ENCODE measurements at places on chromosomes 5 and 9.
A peak's percentile ranks its signal among the peaks of the same experiment; 100 is the strongest.

GRCh38 chr5:68074633-68075032 is 140.9 kb upstream of the PIK3R1 start:
- no peak for DNase-seq

GRCh38 chr5:135437796-135438560 is 9.2 kb downstream of the DCANP1 start:
- no peak for DNase-seq

- no peak for DNase-seq
These were observed 378.9 kb downstream of the RAB3C start for GRCh38 chr5:58961631-58962280.

DNA sequence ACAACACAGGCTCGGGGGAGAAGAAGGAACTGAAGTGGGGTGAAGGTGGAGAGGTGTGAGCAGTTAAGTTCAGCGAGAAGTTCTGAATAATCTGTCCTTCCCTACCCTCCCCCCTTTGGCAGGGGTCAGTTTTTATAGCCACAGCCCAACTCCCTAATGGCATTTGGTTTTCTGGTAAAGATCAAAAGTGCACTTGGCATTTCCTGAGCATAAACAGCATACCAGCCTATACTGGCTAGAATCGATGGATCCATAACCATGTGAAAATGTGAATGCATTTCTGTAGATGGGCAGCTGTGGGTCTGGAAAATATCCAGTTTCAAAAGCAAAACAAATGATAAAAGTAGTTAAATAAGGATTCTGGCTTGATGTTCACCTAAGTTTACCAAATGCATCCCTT is 410.9 kb downstream of the PLK2 start:
- DNase-seq = no peak

DNA sequence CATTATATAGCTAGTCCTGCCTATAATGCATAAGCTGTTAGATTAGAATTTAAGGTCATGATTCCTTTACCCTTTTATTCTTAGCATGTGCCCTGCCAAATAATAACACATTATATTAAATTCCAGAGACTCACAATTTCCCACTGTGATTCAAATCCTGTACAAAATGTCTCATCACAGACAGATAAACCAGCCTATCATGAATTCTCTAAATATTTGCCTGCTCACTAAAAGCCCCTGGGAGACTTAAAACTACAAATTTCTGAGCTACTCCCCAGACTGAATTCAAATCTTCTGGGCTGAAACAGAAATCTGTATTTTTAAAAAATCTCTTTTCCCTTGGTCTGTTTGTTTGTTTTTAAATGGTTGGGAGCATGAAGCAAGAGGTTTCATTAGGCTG is 32.7 kb downstream of the GAPT start:
- DNase-seq = no peak

- DNase-seq = no peak
These were observed 171.2 kb downstream of the CWC27 start for GRCh38 chr5:64939772-64940510.

DNA sequence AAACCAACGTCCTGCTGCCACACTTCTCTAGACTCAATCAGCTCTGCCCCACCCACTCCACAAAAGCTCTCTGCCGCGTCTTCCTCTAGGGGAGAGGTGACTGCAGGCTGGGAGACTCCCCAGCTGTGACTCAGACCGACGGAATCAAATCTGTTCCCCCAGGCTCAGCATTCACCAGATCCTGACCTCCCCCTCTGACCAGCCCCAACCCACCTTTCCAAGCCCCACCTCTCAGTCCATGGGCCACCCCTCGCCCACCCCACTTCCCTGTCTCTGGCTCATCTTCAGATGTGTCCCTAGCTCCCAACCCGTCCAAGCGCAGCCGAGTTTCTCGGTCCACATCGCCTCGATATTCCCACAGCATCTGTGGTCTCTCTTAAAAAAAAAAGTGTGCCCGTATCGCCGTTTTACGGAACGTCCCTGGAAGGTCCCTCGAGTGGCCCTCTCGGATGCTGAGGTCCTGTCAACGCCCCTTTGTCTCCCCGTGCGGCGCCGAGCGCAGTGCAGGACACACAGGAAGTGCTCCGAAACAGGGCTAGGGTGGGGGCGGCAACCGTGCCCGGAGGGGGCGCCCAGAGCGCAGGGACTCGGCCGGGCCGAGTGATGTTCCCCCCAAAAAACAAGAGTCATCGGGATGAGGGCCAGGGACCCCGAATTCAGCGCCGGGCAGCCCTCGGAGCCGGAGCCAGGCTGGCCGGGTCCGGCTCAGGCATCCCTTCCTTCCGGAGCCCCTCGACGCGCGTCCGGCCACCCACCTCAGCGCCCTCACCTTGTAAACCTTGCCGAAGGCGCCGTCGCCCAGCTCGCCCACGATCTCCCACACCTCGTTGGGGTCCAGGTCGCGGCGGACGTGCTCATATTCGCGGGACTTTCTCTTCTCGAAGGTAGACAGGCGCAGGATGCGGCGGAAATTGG is 649 bp downstream of the STK10 start:
- peak; percentile 90 for DNase-seq

GRCh38 chr5:180950291-180950949 is 38.2 kb upstream of the BTNL3 start:
- no peak for DNase-seq

DNA sequence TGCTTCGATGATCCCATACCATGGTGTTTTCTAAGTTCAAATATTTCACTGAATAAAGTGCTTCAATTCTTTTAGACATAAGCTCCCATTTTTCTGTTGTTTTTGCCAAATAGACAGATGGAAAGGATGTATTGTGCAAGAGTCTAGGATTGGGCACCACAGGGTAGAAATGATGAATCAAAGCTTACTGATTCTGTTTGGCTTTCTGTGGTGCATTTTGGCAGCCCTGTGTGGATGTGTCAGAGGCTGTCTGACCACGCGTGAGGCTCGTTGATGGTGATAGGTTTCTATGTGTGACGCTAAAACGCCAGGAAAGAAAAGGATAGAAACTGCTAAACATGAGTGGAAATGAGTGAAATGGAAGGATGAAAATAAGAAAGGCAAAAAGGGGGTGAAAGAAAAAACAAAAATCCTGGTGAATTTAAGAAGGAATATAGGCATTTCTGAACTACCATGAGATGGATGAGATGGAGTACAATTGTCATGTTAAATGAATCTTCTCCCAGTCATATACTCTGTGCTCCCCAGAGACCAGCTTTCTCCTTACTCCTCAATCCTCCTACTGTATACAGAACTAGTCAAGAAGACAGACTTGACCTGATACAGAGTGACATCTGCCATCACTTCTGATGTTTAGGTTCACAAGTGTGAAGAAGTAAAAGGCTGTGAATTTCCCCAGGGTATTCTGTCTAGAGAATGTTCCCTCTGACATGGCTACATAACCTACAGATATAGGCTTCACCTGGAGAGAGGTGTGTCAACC is 54.4 kb downstream of the ANKH start:
- no peak for DNase-seq

DNA sequence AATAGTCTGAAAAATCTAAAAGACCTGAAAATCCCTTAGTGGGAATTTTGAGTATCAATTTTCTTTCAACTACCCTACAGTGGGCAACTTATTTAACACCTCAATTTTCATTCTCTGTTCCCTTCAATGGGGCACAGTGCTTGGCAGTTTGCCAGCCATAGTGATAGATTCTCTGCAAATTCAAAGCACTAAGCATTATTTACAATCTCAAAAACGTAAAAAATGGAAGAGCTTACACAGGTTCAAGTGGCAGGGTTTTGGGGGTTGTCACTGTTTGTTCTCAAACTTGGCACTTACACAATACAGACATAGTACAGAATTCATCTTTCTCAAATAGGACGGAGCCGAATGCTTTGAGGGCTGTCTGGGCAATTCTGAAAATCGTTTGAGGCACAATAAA is 515.0 kb downstream of the EFNA5 start:
- DNase-seq = no peak

DNA sequence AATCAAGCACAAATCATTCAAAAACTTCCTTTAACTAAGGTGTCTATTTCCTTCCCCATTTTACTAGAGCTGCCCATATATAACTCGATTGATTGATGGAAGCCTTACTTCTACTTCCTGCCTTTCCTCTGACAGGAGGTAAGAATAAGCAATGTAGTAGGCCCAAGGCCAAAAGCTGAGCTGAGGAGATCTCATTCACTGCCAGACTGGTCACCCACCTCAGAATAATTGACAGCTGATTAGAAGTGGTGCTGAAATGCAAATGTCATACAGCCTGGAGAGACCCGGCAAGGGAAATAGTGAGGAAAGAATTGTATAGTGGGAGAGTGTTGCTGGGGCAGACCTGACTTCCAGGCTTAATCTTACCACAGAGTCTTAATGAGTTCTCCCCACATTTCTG is 239.9 kb downstream of the SAXO1 start:
- no peak for DNase-seq

DNA sequence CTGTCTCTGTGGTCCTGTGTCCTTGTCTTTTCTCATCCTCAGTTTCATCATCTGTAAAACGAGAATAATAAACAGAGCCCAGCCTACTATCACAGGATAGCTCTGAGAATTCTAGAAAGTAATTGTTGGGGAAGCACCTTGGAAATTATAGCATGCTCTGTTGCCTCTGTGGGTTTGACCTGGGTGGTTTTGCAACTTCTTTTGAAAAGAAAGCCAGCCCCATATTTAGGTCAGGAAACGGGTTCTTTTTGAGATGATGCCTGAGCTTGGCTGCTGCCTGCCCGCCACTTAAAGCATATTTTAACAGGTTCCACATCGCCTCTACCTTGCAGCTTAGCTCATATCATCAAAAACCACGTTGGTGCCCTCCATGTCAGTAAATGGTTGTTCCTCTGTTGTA is 111.1 kb downstream of the TLR4 start:
- no peak for DNase-seq

DNA sequence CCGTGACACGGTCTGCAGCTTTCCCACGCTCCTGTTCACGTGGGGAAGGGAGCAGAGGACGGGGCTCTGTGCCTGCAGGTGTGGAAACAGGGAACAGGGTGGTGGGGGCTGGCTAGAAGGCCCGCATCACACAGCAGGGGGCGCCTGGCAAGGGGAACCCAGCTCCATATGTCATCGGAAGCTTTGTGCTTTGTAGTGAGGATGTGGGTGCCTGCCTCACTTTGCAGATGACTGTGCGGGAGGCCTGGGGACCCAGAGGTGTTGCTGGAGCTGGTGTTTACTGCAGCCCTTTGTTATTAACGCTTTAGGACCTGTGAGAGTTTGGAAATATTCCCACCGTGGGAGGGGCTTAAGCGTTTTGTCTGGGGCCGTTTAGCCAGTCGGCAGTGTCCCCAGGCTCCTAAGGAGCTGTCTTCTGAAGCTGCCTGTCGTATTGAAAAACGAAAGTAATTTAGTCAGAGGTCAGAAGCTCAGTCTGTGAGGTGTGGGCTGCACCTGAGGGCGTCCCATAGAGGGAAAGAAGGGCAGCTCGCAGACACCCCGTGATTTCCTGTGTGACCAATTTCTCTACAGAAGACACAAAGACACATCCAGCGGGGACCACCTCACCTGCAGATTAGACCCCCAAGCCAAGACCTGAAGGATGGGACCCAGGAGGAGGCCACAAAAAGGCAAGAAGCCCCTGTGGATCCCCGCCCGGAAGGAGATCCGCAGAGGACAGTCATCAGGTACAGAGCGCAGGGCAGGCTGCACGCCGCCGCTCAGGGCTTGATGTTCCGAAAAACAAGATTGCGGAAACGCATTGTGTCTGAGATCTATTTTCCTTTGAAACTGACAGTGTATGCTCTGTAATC is 9.1 kb downstream of the MAN1B1 start:
- DNase-seq = peak; percentile 86

- no peak for DNase-seq
These were observed 122.0 kb downstream of the DAB2IP start for GRCh38 chr9:121773286-121773953.

DNA sequence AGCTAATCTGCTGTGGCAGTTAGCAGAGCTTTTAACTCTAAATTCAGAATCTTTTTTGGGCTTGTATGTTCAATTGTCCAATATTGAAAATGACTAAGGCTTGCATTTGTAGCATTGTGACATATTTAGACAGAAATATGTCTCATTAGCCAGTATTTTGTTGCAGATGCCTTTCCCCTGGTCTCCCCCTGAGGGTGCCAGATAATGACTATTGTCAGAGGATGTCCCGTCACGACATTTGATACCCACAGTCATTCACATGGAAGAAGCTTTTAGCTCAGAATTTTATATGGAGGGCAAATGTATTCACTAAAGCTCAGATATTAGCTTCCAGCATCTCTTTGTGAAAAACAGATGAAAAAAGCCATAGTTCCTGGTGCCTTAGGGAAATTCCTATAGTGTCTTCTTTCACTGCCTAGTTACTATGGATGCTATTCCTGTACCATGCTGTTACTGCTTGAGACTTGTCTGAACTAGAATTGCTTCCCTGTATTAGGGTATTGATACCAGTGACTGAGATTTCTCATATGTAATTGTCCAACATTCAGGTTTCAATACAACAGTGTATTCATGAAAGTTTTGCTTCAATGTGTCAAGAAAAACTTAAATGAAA is 96.2 kb downstream of the CCDC192 start:
- DNase-seq = no peak

DNA sequence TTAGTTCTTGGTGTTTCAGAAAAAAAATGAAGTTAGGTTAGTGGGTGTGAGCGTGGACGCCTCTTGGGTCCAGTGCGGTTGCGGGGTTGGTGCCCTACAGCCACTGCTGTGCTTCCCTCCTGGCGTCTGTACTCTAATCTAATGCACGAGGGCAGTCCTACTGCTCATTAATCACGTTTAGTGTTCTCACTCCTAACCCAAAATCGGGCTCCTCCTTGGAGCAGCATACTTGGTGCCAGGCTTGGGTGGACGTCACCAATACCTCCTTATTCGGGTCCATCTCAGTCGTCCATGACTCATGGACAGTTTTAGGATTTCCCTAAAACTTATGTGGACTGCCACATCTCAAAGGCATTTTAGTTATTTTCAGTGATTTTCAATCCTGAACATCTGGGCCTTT is 41.6 kb downstream of the TRIO start:
- DNase-seq = no peak

- no peak for DNase-seq
These were observed 198.8 kb downstream of the FRMD3 start for GRCh38 chr9:83339435-83339834.

DNA sequence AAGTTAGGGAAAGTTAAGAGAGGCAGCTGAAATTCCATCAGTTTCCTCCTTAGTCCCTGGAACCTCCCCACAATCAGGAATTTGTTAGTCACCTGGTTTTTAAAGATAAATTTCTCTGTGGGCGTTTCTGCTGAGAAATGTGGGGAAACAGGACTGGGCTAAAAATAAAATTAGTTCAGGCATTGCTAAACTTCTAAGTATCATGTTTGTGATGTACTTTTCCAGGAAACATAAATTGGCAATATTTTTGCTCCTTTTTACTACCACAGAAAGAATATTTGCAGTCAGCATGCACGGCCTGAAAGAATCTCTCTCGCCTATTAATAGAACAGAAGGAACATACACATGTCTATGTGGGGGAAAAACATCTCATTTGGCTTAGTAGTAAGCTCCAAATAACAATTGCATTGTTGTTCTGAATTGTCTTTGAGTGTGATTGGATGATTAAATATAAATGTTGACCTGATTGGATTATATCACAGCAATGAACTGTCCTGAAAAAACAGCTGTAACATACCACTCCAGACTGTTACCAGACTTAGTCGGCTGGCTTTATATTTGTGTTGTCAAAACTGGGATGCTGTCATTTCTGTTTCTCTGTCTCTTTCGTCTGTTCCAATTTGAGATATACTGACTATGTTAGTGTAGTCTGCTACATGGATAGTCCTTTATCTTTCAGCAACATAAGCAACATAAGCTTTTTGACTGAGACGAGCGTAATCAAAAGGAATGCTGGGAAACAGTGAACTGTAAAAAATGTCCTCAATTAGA is 12.9 kb downstream of the TJP2 start:
- no peak for DNase-seq

All from CD4-positive, alpha-beta T cell (primary cell).